ENCODE measurements at places on chromosomes 1 and 21. TPM values are rescaled to one million over a fixed set of nuclear protein-coding genes. Genes with fewer than 3 reads are reported as not detected.
A peak's percentile ranks its signal among the peaks of the same experiment; 100 is the strongest.

The MATN1 gene
- total RNA-seq: 0.47 TPM

DNA sequence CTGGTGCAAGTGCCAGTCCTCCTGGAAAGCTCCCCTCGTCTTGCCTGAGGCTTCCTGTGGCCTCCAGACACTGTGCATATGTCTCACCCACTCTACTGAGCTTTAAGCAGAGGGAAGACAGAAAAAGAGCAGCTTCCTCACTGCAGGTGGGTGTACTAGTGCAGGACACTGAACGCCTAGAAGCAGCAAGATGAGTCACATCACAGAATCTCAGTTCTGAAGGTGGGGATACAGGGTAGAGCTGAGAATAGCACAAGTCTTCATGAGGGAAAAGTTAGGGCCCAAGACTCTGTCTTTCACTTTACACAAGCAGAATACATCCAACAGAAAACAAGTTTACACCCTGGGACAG, 37.4 kb downstream of the PCAT6 start:
- DNase-seq: no peak

DNA sequence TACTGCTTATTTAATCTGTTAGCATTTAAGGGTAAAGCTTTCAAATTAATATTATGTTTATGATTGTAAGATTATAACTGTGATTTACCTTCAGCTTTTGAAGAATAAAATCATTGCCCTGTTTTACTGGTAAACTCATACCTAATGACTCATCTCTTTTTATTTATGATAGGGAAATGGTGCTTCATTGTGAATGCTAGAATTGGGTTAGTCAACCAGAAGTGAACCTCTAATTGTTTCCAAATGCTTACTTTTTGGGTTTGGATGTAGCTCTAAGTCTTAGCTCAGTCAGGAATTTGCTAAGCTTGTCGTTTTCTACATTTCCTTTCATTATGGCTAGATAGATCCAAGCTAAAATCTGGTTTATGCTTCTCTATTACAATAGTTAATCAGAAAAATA, 59.4 kb downstream of the SLC30A7 start:
- no peak for DNase-seq

DNA sequence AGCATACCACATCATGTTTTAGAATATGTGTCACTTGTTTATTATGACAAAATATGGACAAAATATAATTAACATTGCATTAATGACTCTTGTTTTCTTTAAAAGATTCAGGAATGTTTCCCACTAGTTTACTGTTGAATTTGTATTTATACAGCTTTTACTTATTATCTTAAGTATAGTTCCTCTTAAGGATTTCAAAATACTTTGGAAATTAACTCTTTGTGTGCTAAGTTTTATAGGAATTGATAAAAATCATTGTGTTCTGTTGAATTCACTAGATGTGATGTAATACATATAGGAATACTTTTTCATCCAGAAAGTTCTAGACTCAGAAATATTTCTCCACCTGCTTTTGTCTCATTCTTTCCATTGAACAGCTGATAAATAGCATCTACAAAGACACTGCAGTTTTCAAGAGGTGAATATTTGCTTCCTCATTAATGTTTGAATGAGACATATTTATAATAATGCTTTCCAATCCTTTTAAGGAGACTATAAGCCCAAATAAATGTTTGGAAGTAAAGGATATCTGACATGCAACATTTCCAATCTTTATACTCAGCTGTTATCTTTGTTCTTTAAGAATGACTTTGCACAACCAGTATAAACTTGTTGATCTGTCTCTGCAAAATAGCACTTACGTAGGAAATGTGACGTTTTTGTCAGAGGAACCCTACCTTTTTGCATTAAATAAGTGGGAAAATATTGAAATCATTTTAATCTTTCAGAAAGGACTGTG, 38.4 kb upstream of the SAMSN1 start:
- no peak for DNase-seq

GRCh38 chr1:107243461-107243860, 102.6 kb downstream of the NTNG1 start:
- DNase-seq: no peak

- DNase-seq: no peak
These were observed 278.7 kb upstream of the CHRM3 start for GRCh38 chr1:239107676-239108075.

The DIO1 gene
- total RNA-seq: not detected

The SLC30A1 gene
- total RNA-seq: 13.9 TPM

GRCh38 chr1:2381741-2382620, 9.4 kb downstream of the MORN1 start:
- DNase-seq: peak; percentile 97

DNA sequence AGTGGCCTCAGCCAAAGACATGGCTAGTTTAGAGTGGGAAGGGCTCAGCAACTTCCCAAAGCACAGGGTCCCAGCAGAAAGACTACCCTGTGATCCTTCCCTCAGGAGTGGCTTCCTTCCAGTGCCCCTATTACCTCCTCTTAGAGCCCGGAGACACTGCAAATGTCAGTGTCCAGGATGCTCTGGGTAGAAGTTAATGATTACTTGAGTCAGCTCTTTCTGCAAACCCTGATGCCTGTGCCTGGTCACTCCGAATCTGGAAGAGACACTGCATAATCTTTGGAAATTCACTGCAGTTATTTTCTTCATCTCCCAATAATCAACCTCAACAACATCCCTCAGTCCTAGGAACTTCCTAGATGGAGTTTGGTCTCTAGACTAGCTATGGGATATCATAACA, 27.2 kb upstream of the MGST3 start:
- no peak for DNase-seq

GRCh38 chr1:107251839-107252238, 111.0 kb downstream of the NTNG1 start:
- DNase-seq: no peak

- no peak for DNase-seq
These were observed 23.9 kb upstream of the MEF2D start for GRCh38 chr1:156524481-156524869.

DNA sequence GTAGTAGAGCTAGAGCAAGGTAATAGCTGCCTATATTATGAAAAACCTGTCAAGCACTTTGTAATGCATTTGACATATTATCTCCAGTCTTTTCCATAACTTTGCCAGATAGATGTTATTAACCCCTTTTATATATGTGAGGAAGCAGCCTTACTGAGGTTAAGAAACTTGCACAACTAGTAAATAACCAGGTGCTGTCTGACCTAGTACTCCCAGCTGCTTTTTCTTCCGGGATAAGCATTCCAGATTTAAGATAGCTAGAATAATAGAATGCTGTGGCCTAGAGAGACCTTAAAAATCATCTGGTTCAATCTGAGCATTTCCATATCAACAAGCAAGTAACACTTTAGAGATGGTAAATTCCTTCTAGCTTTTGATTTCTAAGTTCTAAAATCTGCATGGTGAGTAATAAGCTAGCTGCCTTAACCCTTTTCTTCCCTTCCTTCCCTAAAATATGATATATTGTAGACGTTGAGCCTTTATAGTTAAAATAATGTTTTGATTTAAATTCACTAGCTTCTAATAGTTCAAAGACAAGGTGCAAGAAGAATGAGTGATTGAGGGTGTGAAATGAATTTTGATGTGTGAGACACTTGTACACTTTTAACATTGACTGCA, 1.8 kb downstream of the SH3GLB1 start:
- DNase-seq: no peak

DNA sequence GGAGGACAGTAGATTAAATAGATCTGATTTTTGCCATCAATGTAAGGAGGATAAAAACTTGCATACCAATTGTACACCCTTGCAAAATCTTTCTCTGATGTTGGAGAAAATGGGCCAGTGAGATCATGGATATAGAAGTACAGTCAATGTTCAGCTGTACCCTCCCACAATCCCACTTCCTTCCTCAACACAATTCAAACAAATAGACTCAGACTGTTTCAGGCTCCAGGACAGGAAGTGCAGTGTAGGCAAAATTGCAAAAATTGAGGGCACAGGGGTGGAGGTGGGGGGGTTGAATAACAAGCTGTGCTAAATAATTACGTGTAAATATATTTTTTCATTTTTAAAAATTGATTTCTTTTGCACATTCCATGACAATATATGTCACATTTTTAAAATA, 3.9 kb upstream of the IFI44 start:
- DNase-seq: no peak

GRCh38 chr1:12014141-12014991, 4.9 kb upstream of the MIIP start:
- DNase-seq: no peak

DNA sequence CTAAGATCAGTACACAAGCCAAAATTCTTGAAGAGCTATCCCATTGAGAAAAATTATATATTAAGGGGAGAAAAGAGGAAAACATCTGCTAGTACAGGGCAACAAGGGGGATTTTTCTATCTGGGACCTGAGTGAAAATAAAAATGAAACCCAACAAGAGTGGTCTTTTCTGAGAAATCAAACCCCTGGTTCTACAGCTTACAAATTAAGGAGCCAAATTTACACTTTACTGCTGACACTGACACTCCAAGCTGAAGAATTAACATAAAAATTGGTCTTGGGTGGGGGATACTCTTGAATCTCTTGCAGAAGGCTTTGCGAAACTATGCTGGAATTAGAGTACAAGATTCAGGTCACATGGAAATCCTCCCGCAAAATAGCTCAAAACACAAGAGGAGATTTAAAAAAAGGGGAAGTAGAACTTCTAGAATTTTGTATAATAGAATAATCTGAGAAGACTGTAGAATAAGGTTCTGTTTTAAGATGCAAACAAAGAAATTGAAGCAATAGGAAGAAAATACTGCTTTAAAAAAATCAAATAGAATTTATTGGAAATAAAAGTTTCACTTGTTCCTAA, 32.1 kb upstream of the HSPA13 start:
- DNase-seq: no peak

DNA sequence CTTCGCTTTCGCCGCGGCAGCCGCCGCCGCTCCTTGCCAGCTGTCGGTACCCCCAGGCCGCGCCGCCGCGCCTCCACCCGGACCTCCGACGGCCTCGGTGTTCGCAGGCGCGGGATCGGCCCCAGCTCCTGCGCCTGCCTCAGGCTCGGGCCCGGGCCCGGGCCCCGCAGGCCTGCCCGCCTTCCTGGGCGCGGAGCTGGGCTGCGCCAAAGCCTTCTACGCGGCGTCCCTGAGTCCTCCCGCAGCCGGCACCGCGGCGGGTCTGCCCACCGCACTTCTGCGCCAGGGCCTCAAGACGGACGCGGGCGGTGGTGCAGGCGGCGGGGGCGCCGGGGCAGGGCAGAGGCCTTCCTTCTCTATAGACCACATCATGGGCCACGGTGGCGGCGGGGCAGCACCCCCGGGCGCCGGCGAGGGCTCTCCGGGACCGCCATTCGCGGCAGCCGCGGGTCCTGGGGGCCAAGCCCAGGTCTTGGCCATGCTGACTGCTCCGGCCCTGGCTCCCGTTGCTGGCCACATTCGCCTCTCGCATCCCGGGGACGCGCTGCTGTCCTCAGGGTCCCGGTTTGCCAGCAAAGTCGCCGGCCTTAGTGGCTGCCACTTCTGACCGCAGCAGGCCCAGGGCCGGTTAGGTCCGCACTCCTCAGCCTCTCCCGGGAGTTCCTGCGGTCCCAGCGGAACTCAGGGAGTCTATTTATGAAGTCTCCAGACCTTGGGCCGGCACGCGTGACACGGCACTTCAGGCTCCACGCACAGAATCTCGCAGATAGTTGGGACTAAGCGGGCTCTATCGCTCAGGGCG, 1.4 kb downstream of the FOXD2 start:
- no peak for DNase-seq

- no peak for DNase-seq
These were observed 53.1 kb downstream of the ABCD3 start for GRCh38 chr1:94471271-94471670.

DNA sequence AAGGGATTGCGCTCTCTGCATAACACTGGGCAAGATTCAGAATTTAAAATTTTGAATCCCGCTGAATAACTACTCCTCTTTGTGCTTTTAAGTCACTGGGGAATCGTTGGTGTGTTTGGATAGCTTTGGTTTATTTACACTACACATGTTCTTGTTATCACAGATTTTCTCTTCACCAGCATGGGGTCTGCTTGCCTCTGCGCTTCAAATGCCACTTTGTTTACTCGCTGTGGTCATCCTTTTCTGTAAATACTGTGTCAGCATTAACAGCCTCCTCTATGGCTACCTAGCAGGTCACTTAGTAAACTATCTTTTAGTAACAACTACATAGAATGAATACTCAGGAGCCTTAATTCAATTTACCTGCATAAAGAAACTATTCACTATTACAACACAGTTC, 14.4 kb upstream of the KCNH1 start:
- no peak for DNase-seq
